ENCODE measurements at places on chromosomes 6 and 20. TPM values are rescaled to one million over a fixed set of nuclear protein-coding genes. Genes with fewer than 3 reads are reported as not detected.

IL17F gene
- total RNA-seq, result not detected

AMD1 gene
- 64.2 TPM for total RNA-seq

TFAP2C gene
- total RNA-seq, result 0.39 TPM

PRICKLE4 gene
- total RNA-seq, result 4.0 TPM

TTK gene
- total RNA-seq, result 0.31 TPM

PRR18 gene
- not detected for total RNA-seq

MARCKS gene
- total RNA-seq, result 20.7 TPM

HLA-G gene
- total RNA-seq, result not detected

GCNT2 gene
- 10.4 TPM for total RNA-seq

GUCA1A gene
- not detected for total RNA-seq

- no peak for DNase-seq
Observed at GRCh38 chr20:47733892-47734291, 51.4 kb downstream of the SULF2 start.

DNA sequence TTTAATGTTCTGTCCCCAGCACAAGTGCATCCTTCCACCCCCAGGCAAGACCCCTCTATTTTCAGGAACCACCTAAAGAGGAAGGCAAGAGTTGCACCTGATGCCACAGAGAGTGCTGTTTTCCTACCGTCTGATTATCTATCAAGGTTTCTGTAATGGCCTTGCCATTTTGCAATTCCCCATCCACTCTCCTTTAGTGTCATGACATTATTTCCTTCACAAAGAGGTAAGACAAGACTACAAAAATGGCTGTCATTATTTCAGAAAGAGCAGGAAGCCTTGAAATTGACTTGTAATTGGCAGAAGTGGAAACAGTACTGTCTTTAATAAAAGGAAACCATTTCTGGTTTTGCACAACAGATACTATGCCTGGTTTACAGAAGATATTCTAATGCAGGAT, 426.7 kb downstream of the PTPRT start:
- no peak for DNase-seq

DNA sequence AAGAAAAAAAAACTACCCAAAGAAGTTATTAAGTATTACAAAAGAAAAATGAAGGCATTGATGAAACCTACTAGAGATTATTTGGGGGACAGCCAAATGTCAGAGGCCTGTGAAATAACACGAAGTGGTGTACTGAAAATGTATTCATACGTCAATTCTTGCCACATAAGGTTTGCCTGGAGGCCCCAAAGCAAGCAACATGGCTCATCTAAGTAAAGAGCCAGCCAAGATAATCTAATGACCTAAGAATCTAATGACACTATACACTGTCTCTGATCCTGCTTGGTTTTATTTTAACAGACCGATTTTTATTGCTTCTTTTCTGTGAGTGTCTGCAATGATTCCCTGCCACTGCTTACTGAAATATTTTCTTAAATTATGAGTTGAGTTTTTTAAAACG, 34.7 kb downstream of the FILIP1 start:
- DNase-seq, result no peak

DNA sequence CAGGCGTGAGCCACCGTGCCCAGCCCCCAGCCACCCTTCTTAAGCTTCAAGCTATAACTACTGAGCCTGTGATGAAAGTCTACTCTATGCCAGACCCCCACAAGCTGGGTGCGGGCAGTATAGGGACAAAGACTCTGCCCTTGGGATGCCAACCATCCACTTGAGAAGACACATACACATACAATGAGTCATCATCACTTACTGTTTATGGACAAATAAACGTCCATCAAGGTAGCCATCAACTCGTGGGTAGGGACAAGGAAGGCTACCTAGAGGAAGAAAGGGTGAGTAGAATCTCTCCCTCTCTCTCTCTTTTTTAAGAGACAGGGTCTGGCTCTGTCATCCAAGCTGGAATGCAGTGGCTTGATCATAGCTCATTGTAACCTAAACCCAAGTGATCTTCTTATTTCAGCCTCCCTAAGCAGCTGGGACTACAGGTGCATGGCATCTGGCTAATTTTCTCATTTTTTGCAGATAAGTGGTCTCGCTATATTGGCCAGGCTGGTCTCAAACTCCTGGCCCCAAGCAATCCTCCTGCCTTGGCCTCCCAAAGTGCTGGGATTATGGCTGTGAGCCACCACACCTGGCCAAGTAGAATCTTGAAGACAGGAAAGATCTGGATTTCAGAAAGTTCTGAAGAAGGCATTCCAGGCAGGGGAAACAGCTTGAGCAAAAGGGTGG, 2.6 kb upstream of the TP53INP2 start:
- DNase-seq, result no peak

DNA sequence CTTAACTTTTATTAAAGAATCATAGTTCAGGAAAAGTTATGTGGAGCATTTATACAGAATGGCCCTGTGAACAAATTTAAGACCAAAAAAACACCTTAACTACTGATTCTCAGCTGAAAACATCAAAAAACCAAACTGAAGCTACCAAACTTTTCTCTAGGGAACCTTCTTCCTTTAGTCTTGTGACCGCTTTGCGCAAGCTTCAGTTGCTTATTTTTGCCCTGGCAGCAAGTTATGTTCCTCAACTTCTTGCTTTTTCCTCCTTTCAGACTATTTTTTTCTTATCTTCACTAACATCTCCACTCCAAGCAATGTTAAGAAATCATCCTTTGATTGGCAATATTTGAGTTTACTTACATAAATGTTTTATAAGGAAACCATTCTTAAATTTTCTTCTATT, 100.1 kb downstream of the MYB start:
- no peak for DNase-seq

- DNase-seq, result no peak
Observed at GRCh38 chr6:31538805-31539400, 2.9 kb downstream of the DDX39B start.

DNA sequence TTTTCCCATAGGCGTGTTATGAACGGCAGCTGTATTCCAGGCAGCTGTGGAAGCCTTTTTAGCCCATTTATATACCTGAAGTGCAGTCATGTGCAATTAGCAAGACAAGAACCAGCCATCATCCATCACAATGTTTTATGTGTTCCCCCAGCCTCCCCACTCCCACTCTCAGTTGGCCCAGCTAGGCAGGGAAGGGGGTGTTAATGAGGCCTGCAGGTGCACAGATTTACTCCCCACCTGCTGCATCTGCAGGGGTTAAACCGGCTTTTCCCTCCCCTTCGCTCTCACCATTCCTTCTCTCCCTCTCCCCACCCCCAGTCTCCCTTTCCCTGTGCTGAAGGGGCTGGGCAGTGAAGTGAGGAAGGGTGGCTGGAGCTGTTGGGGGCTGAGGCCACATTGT, 149.8 kb upstream of the AKAP12 start:
- DNase-seq, result peak; percentile 8

DNA sequence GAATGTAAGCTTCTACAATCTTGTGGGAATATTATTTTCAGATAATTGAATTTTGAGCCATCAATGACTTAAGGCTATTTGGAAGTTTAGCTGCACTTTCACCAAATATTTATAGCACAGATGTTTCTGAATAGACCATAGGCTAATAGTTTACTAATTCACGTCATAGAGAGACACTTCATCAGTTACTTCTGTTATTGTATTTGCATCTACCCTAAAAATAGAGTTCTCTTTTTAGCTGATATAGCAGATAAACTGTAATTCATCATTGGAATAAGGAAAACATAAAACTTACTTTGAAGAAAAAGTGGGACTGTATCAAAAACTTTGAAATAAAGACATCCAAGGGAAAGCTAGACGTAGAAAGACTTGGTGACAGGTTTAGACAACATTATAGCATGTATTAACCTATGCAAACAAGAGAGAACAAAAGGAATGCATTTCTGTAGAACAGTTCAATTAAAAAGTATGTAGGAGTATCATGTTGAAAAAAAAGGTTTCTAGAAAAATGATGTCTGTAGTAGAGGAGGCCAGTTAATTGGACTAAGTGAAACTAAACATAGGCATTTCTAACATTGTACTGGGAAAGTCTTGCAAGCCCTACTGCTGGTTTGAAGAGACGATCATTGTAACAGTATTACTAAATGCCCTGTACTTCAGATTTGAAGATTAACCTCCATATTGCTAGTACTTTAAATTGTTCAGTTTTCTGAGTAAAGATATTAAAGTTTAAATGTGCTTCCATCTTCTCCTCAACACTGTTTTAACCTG, 123.3 kb downstream of the ZFAND3 start:
- no peak for DNase-seq

DNA sequence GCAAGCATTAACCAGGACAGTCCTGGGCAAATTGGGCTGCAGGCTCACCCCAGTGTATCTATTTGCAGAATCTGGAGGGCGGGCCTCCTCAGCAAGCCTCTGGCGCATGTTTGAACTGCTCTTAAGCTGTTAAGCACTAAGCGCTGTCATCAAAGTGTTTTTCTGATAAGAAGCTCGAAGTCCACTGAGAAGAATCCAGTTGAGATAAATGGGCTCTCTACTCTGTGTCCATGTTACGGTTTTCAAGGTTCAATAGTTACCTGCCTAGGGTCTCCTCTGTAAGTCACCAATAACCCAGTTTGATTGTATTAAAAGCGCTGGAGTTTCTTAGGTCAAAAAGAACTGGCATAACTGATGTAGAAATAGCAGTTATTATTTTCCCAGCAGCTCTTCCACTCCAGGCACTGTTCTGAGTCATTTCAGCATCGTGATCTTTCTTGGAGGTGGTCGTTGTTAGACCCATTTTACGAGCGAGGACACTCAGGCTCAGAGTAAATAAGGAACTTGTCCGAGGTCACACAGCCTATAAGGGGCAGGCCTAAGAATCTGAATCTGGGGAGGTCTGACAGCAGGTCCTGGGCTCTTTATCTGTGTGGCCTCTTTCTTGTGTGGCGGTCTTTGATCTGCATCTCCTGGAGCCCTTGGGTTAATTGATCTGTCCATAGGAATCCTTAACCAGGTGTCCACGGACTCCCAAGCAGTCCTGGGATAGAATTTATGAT, 207.4 kb upstream of the ZNF217 start:
- DNase-seq, result no peak

- DNase-seq, result peak; percentile 61
Observed at GRCh38 chr6:112701201-112701600, 354.1 kb downstream of the RFPL4B start.

- no peak for DNase-seq
Observed at GRCh38 chr6:4751823-4752464, 24.3 kb upstream of the CDYL start.

GRCh38 chr6:80165143-80165542, 58.7 kb downstream of the BCKDHB start:
- no peak for DNase-seq

- DNase-seq, result no peak
Observed at GRCh38 chr6:25014369-25014768, 78.6 kb upstream of the RIPOR2 start.

DNA sequence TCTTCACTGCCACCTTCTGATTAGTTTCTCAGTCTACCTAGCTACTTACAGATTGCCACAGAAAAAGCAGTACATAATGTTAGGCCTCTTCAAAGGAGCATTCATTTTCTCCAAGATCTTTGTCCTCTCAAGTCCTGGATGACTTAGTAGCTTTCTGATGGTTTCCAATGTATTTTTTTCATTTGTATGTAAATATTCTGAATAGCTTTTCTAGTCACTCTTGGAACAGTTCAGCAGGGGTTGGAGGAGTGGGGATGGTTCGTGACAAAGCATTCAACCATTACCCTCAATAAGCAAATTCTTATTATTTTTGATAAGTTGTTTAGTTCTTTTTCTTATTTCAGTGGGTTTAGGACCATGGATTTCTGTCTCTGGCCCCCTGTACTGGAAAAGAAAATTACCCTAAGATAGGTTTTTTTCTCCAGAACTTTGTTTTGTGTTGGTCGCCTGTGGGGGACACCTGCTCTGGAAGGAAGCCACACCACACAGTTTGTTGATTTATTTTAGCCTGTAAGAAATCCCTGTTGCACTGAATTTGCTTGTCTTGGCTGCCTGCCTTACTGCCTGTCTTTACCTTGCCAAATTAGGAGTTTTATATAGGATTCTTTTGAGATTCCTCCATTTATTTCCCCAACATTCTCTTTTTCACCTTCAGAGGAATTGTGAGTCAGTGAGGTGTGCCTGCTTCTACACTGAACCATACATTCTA, 247.9 kb downstream of the RFPL4B start:
- DNase-seq, result no peak

- no peak for DNase-seq
Observed at GRCh38 chr6:166228839-166229528, 61.3 kb upstream of the TBXT start.

- DNase-seq, result no peak
Observed at GRCh38 chr6:157657754-157658153, 165.3 kb upstream of the SNX9 start.

DNA sequence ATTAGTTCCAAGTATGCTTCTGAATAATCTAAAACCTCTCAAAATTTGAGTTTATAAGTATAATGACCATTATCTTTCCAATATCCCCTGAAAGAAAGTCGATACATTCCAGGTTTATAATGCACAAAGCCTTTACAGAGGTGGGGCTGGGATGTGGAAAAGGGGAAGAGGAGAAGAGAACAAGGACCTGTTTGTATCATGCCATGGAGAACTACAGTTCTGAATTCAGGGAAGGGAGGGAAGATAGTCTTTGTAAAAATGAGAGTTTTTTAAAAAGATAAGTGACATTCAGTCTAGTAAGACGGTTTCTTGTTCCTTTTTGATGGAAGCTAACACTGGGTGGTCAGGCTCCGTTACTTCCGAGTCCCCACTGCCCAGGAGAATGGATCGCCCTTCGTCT, 26.1 kb downstream of the ZBTB2 start:
- no peak for DNase-seq

GRCh38 chr6:117375446-117375845, 50.3 kb downstream of the ROS1 start:
- no peak for DNase-seq

GRCh38 chr20:57882451-57883161, 172.8 kb upstream of the PMEPA1 start:
- no peak for DNase-seq

DNA sequence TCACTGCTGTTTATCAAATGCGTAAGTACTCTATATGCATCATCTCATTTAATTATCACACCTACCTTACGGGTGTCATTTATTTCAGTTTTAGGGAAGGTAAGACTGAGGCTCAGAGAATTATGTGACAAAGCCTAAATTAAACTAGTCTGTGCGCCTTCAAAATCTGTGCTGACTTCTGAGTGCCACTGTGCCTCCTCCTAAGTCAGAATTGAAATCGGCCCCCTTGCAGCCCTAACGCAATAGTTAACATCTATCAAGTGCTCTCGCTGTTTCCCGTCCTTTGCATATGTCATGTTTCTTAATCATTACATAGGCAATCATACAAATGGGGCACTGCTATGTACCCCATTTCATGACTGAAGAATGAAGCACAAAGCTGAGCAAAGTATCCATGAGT, 79.0 kb upstream of the PDE10A start:
- DNase-seq, result no peak

DNA sequence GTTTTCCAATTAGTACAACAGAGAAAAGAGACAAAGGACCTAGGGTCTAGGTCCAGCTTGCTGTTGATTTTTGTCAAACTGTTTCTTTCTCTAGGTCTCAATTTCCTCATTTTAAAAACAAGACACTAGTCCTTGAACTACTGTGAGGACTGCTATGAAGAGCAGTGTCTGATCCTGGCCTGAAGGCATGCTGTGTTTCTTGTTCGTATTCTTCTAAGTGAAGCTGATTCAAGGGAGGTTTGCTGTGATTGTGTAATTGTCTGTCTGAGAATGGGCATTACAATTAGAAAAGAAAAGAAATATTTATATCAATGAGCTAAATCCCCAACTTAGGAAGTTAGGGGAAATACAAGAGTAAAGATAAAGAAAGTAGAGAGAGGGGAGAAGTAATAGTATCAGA, 228.2 kb upstream of the SUPT3H start:
- DNase-seq, result no peak
